ENCODE measurements at places on chromosomes 1 and 21.

DNA sequence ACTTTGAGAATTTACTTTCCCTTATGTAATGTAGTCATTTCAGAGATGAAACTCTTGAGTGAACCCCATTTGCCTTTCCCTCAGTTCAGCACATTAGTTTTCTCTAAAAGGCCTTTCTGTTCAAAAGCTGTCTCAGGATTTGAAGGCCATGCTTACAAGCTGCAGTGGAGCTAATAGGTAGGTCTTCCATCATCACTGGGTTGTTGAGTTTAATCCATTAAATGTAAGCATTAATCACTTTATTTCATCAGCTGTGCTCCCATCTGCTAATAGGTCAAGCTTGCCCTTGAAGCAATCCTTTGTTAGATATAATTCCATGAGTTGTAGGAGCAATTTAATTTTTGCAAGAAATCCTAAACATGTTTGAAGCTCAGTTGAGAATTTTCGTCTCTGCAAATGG is 422.2 kb upstream of the ZP4 start:
- DNase-seq, result no peak

GRCh38 chr1:109488201-109488600 is 4.5 kb downstream of the ATXN7L2 start:
- no peak for DNase-seq

DNA sequence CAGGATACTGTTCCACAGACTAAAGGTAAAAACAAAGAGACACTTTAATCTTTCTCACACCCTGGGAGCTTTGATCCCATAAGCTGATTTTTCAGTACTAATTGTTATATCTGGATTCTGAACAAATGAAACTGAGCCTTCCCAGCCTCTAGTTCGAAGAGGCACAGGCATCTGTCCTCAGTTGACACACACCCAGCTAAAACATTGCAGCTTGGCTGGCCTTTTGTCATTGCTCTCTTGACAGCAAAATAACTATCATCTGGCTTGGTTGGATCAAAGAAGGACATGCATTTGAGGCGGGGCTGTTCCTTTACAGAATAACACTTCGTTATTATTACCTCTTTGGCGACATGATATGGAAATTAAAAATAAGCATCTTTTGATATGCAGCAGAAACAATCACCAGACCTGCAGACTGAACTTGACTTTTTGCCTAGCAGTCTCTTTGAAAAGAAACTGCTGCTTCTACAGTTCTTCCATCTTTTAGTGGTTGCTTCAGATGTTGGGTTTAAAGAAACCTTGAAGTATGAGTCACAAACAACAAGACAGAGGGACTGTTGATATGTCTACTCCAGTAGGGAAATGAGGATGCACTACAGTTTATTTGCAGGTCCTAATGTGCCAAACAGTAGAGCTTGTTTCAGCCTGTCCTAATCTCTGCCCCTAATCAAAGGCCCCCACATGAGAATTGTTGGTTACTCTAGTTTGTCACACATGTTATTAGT is 166.5 kb downstream of the TPR start:
- DNase-seq, result no peak

DNA sequence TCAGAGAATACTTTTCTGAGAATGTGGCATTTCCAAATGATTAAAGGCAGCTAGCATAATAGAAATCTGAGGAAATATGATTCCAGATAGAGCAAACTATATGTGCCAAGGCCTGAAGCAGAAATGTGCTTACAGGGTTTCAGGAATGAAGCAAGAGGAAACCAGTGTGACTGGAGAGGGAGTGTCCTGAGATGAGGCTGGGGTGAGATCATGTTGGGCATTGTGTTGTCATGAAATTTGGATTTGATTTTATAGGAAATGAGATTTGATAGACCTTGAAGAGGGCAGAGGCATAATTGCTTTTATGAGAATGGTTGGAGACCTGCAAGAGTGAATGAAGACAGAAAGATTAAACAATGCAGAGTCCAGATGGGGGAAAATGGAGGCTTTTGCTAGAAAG is 338.1 kb upstream of the SNX7 start:
- DNase-seq, result no peak

All from stimulated activated CD8-positive, alpha-beta memory T cell treated with anti-CD3 and anti-CD28 coated beads, Interleukin-7, amount 100 ng/mL, for 1 hour (primary cell).